Progenitor cell of endocrine pancreas (in vitro differentiated cells): ENCODE measurements at places on chromosomes 2 and 18.

DNA sequence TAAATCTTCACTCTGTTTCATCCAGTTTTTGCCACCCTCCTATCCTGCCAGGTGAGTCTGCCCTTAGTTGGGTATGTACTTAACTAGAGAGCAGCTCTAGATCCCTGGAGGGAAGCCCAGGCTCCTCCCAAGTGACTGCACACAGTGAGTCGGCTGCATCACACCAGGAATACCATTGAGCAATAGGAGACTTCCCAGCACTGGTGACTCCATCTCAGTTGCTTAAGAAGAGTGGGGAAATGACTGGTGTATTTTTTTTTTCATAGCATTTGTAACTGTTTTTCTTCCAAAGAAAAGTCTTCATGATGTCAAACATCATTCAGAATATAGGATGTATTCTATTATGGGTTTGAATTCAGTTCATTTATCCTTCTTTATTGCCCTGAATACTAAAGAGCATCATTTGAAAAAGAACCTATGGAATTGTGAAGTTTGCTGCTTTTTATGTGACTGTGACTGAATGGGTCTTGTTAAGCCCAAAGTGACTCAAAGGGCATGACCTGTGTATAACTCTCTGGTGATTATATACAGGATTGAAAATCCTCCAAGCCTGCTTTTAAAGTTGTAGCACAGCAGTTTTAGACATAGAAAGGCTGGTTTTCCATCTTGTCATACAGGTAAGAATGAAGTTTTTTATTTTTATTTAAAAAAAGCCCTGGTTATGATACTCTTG lies 84.3 kb downstream of the MAP3K20 start:
- no peak overlapping the region for H3K27ac ChIP-seq
- H3K4me3 ChIP-seq: no peak overlapping the region
- no peaks in the 10 kb centered on the region for H3K27me3 ChIP-seq
- H3K36me3 ChIP-seq: peaks cover 15% of the 10 kb centered on the region

GRCh38 chr2:157055660-157056199 lies 201.8 kb upstream of the GALNT5 start:
- H3K36me3 ChIP-seq: no peaks in the 10 kb centered on the region
- no peak overlapping the region for H3K4me3 ChIP-seq
- H3K4me1 ChIP-seq: peaks cover 25% of the 10 kb centered on the region
- DNase-seq: no peak
- no peak overlapping the region for H3K27ac ChIP-seq

DNA sequence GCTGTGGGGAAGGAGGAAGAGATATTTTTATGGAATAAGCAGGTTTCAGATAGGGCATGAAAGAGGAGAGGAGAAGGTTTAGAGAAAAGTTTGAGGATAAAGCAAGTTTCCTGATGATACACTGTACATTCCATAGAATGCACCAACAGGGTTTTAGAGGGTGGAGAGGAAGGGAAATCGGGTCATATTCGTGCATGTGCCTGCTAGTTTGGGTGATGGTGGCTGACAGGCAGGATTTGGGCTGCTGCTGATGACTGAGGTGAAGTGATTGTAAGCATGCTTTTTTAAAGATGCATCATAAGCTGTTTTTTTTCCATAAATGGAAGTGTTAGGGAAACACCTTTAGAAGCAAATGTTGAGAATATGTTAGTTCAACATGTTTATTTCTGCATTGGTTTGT lies 68.8 kb downstream of the PMAIP1 start:
- H3K4me3 ChIP-seq: no peak overlapping the region
- H3K36me3 ChIP-seq: no peaks in the 10 kb centered on the region
- H3K4me1 ChIP-seq: no peaks in the 10 kb centered on the region
- no peak overlapping the region for H3K27ac ChIP-seq
- DNase-seq: no peak

- no peaks in the 10 kb centered on the region for H3K36me3 ChIP-seq
- no peak for DNase-seq
- no peak overlapping the region for H3K4me3 ChIP-seq
- no peaks in the 10 kb centered on the region for H3K27me3 ChIP-seq
- H3K27ac ChIP-seq: peak overlapping the region; percentile 71
Observed at GRCh38 chr18:5969355-5969988, 74.2 kb upstream of the TMEM200C start.

GRCh38 chr2:214514704-214515103 lies 103.8 kb downstream of the VWC2L start:
- H3K4me3 ChIP-seq: no peak overlapping the region
- DNase-seq: no peak
- H3K27ac ChIP-seq: no peak overlapping the region
- H3K4me1 ChIP-seq: peaks cover 4% of the 10 kb centered on the region
- no peaks in the 10 kb centered on the region for H3K36me3 ChIP-seq

DNA sequence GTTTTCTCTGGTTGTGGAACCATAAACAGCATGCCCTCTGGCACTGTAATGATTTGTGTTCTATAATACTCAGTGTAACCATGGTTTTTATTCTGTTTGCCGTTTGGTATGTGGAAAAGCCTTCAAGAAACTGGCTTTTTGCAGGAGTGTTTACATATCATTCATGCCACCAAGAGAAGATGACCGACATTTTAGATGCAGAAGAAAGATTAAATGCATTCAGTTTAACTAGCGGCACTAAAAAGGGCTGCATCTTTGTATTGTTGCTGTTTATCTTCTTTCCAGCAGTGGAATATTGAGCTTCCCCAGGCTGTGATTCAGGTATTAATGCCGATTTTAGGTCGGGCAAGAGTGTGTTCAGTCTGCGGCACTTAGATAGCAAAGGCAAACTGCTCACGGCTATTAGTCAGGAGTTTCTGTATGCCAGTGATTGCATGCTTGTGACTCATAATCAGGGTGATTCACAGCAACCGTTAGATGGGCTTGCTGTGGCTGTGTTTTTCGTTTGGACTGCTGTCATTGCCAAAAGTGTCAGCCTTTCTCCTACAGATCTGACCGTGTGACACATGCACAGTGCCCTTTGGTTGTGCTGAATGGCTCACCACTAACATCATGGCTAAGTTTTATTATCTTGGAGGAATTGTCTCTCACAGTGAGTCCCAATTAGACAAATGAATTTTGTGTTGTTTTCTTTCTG lies 479.7 kb downstream of the PARD3B start:
- no peak overlapping the region for H3K4me3 ChIP-seq
- peaks cover 4% of the 10 kb centered on the region for H3K36me3 ChIP-seq
- H3K27me3 ChIP-seq: peaks cover 3% of the 10 kb centered on the region
- H3K4me1 ChIP-seq: peaks cover 20% of the 10 kb centered on the region
- no peak overlapping the region for H3K27ac ChIP-seq
- no peak for DNase-seq

- DNase-seq: no peak
- peaks cover 15% of the 10 kb centered on the region for H3K4me1 ChIP-seq
- peaks cover 12% of the 10 kb centered on the region for H3K27me3 ChIP-seq
- H3K27ac ChIP-seq: peak overlapping the region; percentile 47
- no peaks in the 10 kb centered on the region for H3K36me3 ChIP-seq
Observed at GRCh38 chr2:64311948-64312621, 141.9 kb upstream of the LGALSL start.

- H3K27ac ChIP-seq: no peak overlapping the region
- DNase-seq: no peak
- H3K4me1 ChIP-seq: peaks cover 6% of the 10 kb centered on the region
- H3K4me3 ChIP-seq: no peak overlapping the region
- no peaks in the 10 kb centered on the region for H3K36me3 ChIP-seq
Observed at GRCh38 chr18:2400701-2401196, 170.6 kb downstream of the METTL4 start.
